ENCODE measurements at places on chromosomes 6 and 20.

GRCh38 chr6:8875986-8876385 is 440.6 kb upstream of the SLC35B3 start:
- no peak for DNase-seq

- DNase-seq: no peak
Measured at GRCh38 chr6:110295451-110296165, 62.5 kb downstream of the METTL24 start.

DNA sequence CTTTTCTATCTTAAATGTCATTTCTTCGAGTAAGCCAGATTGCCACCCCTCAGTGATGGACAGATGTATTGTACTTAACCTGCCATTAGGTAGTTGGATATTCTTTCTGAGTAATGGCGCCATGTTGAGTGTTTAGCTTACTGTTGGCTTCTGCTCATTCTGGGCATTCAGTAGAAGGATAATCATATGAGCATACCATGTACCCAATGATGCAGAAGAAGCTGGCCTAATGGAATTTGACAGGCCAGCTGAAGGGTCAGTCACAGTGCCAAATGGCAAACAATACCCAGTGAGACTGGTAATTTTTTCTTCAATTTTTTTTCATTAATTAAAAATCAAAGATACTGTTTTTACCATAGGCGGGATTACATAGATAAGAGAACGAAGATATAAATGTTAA is 1010.8 kb upstream of the EYS start:
- DNase-seq: no peak

DNA sequence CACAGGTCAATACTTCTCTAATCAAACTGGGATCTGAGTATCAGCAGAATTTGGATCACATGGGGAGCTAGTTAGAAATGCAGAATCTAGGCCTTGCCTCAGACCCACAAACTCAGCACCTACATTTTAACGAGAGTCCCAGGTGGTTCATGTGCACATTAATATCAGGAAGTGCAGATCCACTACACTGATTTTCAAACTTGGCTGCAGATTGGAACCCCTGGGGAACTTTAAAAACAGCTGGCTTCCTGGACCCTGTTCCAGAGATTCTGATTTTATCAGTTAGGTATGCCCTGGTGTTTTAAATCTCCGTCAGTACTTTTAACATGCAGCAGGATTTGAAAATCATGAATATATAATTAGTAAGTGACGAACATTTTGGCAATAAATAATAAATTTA is 1.9 kb upstream of the CST8 start:
- DNase-seq: no peak

DNA sequence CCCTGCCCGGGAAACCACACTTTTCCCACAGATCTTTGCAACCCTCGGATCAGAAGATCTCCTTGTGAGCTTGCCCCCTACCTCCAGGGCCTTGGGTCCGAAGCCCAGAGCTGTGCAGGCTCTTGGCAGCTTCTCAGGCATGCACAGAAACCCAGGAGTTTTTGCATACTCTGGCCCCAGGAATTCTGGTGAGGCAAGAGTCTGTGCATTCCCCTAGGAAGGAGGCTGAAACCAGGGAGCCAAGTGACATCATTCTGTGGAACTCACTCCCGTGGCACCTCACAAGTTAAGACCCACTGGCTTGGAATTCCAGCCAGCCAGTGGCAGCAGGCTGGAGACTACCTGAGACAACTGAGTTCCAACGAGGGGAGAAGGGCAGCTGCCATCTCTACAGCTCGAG is 100.1 kb downstream of the TNFRSF21 start:
- DNase-seq: no peak

GRCh38 chr20:4508773-4509172 is 212.9 kb upstream of the PRND start:
- DNase-seq: no peak

DNA sequence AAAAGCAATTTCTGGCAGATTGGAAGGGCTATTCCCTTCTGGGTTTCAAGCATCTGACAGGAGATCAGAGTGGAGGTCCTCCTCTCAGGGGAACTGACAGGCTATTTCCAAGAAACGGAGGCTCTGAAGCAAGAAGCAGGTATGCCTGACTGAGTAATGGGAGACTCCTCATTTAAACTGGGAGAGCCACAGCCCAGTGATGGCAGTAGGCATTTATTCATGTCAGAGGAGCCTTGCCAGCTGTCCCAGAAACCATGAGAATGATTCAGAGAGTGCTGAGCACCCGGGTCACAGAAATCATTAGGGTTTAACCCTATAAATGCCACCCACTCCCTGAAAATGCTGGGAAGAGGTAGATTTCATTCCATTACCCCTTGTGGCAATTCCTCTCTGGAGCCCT is 247.5 kb upstream of the RNF217 start:
- no peak for DNase-seq

- no peak for DNase-seq
Measured at GRCh38 chr6:128606611-128607010, 86.2 kb upstream of the PTPRK start.

DNA sequence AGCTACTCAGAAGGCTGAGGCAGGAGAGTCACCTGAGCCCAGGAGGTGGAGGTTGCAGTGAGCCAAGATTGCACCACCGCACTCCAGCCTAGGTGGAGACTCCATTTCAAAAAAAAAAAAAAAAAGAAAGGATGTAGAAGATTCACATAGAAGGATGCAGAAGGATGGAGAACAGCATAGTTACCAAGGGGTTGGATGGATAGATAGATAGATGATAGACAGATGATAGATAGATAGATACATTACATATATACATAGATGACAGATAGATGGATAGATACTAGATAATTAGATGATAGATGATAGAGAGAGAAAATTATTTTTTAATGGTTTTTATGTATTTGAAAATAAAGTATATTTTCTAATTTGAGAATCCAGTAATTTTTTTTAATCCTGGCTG is 160.7 kb upstream of the ARID1B start:
- DNase-seq: no peak

GRCh38 chr6:113169484-113169883 is 687.7 kb upstream of the MARCKS start:
- no peak for DNase-seq

GRCh38 chr6:16585805-16586204 is 175.5 kb downstream of the ATXN1 start:
- no peak for DNase-seq

DNA sequence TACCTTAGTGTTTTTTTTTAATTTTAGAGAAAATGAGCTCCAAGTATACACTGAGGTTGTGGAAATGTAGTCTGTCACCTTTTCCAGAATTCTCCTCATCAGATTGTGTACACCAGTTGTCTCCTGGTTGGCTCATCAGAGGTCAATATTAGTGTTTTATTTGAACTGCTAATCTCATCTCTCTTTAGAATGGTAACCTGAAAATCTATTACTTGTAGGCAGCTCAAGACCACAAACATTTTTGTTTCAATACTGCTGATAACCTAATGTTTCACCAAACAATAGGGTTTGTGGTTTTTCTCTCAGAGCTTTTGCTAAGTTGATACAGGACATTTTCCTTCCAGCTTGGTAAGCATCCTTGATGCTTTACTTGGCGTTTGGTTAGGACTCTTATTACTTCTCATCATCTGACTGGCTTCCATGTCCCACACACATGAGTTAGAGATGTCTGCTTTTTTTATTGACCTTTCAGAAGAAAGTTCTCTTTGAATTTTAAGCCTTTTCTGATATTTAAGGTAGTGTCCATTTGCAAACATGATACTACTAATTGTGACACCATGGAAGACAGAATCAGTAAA is 15.1 kb downstream of the ADGRG6 start:
- DNase-seq: no peak

DNA sequence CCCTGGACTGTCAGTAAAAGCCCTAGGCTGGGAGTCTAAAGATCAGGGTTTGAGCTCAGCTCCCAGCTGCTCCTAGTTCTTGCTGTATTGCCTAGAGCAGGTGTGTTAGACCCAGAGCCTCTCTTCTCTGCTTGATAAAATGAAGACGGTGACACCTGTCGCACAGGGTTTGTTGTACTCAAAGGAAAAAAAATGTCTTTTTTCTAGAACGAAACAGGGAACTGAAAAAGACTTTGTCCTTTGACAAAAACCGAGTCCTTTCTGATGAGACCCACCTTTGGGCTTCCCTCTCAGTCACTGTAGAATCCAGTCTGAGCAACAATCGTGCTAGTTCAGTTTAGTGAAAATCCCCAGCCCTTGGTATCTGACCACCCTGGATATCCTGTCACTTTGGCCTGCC is 102.1 kb upstream of the LAMP5 start:
- DNase-seq: no peak

DNA sequence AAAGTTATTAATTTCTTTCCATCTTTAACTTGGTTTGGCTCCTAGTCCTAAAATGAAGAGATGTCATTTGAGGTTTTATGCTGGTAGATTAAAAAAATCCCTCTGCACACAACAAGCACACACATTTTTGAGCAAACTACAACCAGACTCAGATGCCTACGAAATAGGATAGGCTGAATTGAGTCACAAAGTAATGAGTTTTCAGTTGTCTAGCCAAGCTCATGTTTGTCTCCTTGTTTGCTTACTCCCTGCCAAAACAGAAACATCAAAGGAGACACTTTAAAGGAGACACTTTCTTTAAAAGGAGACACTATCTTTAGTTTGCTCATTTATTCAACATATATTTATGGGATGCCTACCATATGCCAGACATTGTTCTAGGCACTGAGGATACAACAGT is 56.2 kb downstream of the TPBG start:
- DNase-seq: no peak

- DNase-seq: no peak
Measured at GRCh38 chr6:291204-291696, 1.0 kb upstream of the DUSP22 start.

- DNase-seq: no peak
Measured at GRCh38 chr6:138371720-138372119, 6.0 kb upstream of the SMIM28 start.

- no peak for DNase-seq
Measured at GRCh38 chr6:14783594-14783993, 462.3 kb upstream of the JARID2 start.

- no peak for DNase-seq
Measured at GRCh38 chr6:141041596-141042087, 1091.1 kb upstream of the GJE1 start.

DNA sequence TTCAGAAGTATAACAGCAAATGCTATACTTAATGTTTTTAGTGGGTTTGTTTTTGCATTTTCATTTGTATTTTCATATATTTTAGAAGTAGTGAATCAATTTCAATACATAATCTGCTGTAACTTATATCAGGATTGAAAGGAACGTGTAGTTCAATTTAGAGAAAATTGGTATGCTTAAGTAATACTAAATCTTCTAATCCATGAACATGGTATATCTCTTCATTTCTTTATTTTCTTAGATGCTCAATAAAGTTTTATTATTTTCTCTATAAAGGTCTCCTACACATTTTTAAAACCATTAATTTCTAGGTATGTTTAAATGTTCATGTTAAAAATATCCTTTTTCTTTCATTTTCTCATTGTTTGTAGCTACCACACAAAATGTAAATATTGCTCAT is 85.1 kb downstream of the STMND1 start:
- no peak for DNase-seq

- no peak for DNase-seq
Measured at GRCh38 chr6:9140172-9140571, 704.8 kb upstream of the SLC35B3 start.
